ENCODE measurements at places on chromosomes 2 and 18. TPM values are rescaled to one million over a fixed set of nuclear protein-coding genes. Genes with fewer than 3 reads are reported as not detected.

GRCh38 chr2:120606931-120607330 lies 128.7 kb upstream of the GLI2 start:
- no peak for DNase-seq

Gene NIFK
- polyA plus RNA-seq = 54.4 TPM

DNA sequence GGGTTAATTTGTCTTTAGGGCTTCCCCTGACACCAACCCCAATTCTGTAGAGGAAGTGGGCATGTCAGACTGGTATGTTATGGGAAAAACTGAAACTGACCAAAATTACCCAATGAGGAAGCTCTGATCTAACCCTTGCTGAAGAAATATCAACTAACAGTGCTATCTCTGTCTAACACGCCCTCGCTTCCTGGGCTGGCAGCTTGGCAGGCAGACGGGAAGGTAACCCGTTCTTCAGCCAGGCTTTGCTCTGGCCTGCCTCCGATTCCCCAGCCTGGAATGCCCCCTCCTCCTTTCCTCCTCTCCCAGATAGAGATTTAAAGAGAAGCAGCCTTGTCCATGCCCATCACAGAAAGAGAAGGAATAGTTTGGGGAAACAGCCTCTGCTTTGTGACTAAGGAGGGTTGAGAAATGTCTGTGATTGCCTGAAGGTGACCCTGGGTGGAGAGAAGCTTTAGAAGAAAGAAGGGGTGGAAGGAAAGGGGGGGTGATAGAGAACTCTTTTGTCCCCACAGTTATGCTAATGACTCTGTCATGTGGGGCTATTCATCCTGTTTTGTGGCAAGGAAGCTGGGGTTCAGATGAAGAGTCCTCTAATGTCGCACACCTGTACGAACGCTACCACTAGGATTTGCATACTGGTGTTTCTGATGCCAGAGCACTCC lies 15.4 kb downstream of the HK2 start:
- DNase-seq = peak; percentile 56

DNA sequence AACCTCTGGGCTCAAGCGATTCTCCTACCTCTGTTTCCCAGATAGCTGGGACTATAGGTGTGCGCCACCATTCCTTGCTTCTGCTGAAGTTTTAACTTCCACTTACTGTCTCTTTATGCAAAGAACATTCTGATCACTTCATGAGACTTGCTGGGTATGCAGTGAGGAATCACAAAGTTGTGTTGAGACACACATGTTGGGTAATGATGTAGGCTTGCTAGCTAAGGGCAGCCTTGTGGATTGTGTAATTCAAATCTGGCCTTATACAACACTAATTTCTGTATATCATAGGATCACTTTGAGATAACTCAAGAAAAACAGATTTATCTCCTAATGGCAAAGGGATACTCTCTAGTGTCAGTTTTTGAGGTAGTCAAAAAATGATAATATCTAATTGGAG lies 24.2 kb downstream of the XRCC5 start:
- DNase-seq = no peak

- no peak for DNase-seq
These were observed 4.8 kb downstream of the TMEM200C start for GRCh38 chr18:5890331-5891183.

- no peak for DNase-seq
These were observed 87.8 kb upstream of the EML6 start for GRCh38 chr2:54635554-54636152.

Gene PXDN
- 3.3 TPM for polyA plus RNA-seq

DNA sequence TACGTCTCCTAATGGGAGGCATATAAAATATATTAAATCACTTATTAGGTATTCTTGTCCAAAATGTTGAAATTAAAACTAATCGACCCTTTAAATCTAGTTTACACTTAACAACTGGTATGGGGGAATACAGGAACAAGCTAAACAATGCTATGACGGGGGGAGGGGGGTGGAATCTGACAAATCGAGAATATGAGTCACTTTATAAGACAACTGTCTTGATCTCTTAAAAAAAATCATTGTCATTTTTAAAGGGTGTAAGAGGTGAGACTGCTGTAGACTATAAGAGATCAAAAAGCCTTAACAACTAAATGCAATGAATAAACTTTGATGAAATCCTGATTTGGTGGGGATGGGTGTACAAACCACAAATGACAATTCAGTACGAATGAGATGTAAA lies 6.0 kb downstream of the MAP3K2 start:
- DNase-seq = no peak

DNA sequence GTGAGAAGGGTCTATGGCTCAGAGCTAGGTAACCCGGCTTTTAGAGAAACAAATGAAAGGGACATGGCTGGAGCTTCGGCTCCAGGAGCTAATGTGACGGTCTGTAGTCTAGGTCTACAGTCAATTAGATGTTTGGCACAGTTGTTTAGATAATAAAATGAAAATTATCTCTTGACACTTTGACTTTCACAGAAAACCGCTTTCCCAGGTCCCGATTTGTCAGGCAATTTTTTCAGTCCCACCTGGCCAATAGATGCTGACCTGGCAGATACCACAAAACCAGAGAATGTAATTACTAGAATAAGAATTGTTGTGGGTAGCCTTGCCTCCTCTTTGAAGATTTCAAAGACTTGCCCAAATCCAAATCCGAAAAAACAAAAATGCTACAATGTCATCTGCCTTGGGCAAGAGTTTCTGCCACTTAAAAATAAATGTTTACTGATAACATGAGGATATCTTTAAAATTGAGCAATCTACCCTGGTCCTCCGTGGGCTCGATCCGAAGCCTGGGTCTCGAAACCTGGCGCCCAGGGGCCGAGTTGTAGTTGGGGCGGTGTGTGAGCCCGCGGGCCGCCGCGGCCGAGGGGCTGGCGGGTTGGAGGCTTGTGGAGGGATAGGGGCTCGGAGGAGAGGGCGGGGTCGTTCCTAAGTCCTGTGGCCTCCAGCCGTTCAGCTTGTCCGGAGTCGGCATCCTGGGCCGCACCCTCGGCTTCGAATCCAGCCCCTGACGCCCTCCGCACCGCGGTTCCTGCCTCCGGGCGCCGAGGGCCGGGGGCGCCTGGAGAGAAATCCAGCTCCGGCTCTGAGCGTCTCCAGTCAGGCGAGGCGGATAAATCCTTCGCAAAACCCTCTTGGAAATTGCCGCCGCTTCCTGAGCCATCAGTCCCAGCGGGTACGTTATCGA lies 2.3 kb downstream of the EMX1 start:
- no peak for DNase-seq

Gene C2orf15
- polyA plus RNA-seq = 4.7 TPM

Gene CYB5A
- 87.8 TPM for polyA plus RNA-seq

Gene TDRD15
- 0.05 TPM for polyA plus RNA-seq

DNA sequence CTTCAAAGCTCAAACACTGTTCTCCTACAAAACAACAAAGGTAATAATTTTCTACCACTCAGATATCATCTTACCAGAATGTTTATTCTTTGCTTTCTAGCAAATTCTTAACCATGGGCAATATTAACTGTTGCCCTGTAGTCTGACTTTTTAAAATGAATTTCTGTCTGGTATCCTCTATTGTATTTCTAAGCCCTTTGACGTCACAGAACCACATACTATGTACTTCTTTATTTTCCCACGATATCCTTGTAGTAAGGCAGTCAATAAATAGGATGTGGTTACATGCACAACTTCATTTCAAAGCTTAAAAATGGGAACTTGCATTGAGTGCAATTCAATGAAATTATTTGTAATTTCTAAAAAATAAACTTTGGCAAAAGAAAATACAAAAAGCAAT lies 58.7 kb downstream of the THADA start:
- no peak for DNase-seq

GRCh38 chr2:23436346-23437098 lies 51.5 kb downstream of the KLHL29 start:
- DNase-seq = no peak

DNA sequence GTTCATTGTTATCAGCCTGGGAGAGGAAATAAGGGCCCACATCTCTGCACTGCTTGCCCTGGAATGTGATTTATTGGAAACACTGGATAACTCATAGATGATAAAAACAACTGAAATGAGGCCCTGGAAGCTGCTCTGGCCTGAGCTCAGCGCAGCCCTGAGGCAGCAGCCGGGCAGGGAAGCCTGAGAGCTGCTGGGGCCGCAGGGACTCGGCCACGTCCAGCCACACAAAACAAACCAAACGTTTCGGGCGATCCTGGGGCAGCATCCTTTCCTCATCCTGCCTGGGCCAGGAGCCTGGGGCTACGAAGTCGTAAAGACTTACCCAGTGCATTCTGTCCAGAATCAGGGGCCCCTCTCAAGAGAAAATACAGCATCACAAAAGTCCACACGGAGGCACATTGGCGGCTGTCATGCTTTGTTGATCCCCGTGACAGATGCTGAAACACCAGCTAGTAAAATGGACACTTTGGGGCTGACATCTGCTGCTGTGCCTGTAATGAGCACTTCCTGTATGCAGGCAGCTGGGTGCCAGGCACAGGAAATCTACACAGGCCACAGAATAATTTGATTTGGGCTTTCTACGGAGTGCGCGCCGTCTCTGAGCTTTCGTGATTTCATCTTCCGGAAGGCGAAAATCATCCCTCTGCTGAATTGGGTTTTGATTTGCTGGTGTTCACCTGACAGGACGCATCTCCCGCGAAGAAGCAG lies 250.6 kb downstream of the EIPR1 start:
- DNase-seq = no peak

DNA sequence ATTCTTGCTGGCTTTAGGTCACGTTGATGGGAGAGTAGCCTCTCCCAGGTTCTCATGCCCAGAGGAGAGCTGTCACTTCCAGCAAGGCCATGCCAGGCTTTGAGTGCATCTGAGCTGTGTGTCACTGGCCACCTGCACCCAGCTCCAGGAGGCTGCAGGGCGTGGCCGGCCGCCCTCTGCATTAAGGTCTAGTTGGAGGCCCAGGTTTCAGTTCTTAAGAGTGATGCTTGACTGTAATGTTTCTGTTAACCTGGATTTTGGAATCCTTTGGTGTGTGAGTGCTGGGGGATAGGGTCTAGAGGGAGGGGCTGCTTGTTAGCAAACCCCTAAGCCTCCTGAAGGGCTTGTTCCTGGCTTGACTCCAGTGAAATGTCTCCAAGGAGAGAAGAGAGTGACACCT lies 140.1 kb downstream of the ACOXL start:
- no peak for DNase-seq

DNA sequence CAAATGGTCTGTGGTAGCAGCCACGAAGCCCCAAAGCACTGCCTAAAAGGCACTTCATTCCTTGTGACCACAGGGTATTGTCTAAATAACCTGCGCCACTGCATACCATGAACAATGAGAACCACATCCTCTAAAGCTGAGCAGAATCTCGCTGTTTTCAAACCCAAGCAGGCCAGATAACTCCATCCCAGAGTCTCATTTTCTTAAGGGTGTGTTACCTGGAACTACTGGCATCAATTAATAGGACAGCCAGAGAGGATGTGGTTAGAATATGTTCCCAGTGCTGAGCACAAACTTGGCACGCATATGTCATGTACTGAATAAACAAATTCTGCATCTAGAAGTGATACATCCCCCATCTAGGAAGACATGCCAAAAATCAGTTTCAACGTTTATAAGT lies 13.0 kb downstream of the VPS4B start:
- DNase-seq = no peak

DNA sequence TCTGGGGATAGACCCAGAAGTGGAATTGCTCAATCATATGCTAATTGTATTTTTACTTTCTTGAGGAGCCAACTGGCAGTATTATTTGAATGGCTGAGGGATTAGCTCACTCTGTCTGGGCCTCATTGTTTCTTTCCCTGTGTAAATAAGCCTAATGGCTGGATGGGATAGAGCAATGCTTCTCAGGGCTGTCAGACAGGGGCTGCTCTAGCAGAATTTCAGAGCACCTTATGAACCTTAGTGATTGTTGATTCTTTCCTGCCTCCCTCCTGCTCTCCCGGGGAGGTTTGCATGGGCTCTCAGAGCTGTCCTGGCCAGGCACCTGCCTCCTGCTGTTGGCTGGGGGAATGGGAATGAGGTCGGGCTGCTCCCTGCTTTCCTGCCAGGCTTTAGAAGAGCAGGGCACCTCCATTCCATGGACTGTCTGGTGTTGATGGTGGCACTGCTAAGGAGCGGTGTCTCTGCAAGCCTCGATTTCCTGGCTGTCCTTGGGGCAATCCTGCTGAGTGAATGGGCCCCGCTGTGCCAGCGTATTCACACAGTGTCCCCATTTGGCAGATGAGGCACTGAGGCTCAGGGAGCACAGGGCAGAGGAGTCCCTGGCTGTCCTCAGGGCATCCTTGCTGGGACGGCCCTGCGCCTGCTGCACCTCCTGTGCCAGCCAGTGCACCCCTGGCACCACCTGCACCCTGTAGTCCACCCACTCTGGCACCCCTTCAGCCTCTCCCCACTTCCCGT lies 468.2 kb upstream of the HS6ST1 start:
- DNase-seq = no peak

DNA sequence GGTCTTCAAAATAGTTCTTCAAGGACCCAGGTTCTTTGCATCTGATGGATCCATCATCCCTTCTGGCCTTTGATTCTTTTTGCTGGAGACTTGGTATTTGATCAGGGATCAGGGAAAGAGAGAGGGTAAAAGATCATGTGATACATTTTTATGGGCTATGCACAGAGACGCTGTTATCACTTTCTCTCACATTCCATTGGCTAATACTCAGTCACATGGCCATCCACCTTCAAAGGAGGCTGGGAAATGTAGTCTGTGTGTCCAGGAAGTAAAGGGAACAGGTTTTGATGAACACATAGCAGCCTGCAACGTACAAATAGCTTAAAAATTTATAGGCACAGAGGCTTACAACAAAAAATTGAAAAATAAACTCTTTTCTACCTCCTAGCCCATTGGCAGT lies 629.6 kb upstream of the FANCL start:
- no peak for DNase-seq

DNA sequence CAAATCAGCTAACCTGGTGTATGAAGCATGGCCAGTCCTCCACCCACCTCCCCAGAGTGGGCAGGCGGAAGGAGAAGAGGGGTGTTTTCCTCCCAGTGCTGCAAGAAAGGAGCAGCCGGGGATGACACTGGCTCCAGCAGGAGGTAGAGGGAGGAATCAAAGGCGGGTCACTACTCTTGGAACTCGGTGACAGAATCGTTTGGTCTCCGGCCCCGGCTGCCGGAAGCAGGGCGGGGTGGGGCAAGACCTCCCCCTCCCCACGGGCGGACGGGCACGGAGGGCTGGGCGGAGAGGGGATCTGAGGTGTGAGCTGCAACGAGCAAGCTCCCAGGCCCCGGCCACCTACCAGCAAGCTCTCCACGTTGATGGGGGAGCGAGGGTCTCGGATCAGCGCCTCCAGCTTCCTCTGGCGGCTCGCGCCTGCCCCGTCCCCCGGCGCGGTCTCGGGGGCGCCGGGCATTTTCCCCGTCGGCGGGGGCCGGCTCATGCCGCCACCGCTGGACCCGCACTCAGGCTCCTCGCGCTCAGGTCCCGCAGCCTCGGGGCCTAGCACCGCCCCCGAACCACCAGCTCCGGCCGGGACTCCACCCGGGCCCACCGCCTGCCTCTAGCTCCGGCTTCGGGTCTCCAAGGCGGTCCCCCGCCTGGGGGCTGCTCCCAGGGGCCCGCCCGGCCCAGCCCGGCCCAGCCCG lies 640 bp downstream of the ROCK2 start:
- peak; percentile 21 for DNase-seq

DNA sequence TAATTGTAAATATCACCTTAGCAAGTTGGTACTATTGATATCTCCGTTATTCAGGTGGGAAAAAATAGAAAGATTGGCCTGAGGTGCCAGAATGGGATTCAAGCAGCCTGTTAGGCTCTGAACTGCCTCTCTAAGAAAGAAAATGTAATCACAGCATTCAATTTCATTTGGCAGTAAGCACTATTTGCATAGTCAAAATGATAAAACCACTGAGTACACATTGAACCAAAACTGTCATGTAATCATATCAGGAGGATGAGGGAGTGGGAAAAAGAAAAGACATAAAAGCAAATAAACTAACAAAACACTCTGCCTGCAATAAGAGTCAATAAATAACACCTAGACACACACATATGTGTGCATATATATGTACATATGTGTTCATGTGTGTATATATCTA lies 103.9 kb upstream of the TACR1 start:
- no peak for DNase-seq

GRCh38 chr2:8216397-8216796 lies 465.5 kb upstream of the ID2 start:
- no peak for DNase-seq

All from CD8-positive, alpha-beta memory T cell (primary cell).